Activated naive CD4-positive, alpha-beta T cell treated with anti-CD3 and anti-CD28 coated beads, Interleukin-2, amount 50 U/mL, for 16 hours (primary cell): ENCODE measurements at places on chromosomes 4 and X.

- no peak for DNase-seq
Measured at GRCh38 chr4:145681956-145682355, 2.0 kb downstream of the C4orf51 start.

DNA sequence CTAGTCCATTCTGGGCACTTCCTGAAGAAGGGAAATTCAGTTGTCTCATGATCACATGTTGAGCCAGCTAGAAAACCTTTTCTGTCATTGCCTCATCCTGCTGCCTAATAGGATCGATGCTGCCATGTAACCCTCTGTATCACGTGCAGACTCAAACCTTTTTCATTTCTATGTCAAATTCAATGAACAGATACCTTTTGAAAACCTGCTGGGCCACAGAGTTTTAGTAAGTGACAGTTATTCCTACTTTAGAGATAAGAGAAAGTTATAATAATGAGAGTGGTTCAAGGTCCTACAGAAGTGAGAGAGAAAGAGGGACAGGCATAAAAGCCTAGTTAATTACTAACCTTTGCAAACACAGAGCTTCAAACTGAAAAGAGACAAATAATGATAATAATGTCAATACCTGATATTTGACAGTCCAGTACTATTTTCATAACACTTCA is 46.0 kb downstream of the MAOA start:
- DNase-seq: no peak

DNA sequence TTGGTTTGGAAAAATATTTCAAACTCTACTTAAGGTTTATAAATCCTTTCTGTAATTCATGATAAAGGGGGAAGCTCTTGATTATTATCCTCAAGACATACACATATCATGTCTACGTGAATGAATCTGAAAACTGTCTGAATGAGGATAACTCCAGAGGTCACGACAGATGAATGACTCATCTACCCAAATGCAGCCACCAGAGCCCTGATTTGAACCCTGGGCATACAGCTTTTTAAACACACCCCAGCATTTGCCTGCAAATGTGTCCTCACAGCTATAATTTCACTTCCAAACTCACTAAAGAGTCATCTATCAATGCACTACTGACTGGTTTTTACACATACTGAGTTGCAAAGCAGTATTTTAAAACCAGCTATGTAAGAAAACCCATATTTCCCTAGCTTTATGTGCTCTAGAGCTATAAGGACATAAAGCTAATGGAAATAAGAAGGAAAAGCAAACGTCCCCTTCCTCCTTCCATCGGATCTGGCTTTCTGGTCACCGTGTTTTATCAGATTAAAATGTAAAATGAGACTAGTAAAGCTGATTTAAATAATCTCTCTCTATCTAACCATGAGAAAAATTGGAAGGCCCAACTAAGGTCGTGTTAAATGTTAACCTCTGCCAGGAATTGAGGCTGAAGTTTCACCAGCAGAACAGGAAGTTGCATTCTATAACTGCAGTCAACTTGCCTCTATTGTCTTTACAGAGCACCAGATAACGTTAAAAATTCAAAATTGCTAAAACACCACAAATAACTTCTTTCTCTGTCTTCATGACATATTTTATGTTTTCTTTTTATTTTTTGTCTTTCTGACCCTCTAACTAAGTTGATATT is 63.1 kb upstream of the SPP1 start:
- no peak for DNase-seq

DNA sequence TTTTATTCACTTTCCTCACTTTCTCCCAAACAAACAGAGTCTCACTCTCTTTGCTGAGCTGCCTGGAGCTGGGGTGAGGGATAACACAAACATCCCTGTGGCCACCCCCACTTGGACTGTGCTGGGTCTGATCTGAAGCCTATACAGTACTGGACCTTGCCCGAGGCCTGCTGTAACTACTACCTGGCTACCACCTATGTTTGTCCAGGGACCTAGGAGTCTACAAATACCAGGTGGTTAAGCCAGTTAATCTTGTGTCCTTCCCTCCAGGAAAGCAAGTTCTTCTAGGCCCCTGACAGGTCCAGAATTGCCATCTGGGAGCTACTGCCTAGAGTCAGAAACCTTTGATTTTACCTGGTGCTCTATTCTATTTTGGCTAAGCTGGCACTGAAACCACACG is 87.3 kb downstream of the RTL3 start:
- no peak for DNase-seq

DNA sequence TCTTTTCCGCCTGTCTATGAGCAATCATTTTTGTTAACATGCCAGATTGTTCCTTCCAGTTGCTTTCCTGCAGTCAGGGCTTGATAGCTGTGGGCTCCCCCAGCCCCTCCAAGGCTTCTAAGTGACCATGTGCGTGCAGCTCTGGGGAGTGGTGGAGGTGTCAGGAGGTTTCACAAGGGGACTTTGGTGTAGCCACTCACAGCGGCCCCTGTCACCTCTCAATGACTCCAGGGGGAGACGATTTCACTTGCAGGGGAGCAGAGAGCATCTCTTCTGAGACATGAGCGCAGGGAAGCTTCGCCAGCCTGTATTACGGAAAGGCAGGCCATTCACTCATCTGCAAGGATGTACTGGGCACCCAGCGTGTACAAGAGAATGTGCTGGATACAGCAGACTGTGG is 3.1 kb upstream of the GPR78 start:
- DNase-seq: no peak

DNA sequence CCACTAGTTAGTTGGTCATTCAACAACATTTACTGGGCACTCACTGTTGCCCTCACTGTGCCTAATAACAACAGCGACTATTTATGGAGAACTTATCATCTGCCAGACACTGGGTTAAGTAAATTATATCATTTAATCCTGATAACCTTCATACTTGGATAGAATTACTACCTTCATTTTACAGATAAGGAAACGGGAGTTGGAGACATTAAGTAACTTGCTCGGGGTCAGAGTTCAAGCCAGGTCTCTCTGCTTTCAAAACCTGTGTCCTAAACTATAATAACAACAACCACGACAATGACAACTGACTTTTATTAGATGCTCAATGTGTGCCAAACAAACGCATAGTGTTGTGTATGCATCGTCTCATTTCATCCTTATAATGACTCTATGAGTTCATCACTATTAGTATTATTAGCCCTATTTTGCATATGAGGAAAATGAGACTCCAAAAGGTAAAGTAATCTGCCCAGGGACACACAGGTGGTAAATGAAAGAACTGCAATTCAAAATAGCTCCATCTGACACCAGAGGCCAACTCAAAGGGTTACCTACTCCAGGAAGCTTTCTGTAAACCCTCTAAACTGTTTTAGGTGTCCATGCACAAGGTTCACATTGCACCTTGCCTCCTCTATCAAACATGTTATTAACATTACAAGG is 98.4 kb upstream of the ACSL4 start:
- DNase-seq: no peak

- no peak for DNase-seq
Measured at GRCh38 chr4:114561590-114561989, 37.0 kb upstream of the UGT8 start.

- no peak for DNase-seq
Measured at GRCh38 chrX:23387550-23388184, 53.0 kb downstream of the PTCHD1 start.

DNA sequence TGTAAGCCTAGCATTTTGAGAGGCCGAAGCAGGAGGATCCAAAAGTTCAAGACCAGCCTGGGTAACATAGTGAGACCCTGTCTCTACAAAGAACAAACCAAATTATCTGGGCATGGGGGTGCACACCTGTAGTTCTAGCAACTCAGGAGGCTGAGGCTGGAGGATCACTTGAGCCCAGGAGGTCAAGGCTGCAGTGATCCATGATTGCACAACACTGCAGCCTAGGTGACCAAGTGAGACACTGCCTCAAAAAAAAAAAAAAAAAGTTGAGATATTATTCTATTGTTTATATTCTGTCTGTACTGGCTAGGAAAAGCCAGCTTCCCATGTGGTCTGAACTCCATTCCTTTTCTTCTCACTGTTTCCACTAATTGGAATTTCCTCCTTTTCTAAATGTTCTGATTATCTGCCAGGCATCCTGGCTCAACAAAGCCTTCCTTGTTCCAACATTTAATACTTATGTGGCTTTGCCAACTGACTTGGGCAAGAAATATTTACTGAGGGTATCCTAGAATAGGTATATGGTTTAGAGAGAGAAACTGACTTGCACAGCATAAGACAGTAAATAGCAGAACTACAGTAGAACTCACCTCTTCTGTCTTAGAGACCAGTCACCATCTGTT is 175.2 kb upstream of the ADAMTS3 start:
- DNase-seq: no peak
